C1 segment of cervical spinal cord (tissue), 14 donors: ENCODE measurements at places on chromosomes 6 and 20.

- DNase-seq, result no peak
Observed at GRCh38 chr20:32887492-32887891, 28.8 kb downstream of the EFCAB8 start.

GRCh38 chr6:157537556-157537955, 156.6 kb downstream of the ZDHHC14 start:
- DNase-seq, result no peak

DNA sequence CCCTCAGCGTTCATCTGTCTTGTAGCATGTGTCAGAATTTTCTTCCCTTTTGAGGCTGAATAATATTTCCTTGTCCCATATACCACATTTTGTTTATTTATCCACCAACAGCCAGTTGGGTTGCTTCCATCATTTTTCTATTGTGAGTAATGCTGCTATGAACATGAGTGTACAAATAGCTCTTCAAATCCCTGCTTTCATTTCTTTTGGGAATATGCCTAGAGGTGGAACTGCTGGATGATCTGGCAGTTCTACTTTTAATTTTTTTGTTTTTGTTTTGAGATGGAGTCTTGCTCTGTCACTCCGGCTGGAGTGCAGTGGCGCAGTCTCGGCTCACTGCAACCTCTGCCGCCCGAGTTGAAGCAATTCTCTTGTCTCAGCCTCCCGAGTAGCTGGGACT, 64.7 kb downstream of the SASH1 start:
- no peak for DNase-seq

- no peak for DNase-seq
Observed at GRCh38 chr6:136859430-136859829, 37.0 kb downstream of the PEX7 start.

DNA sequence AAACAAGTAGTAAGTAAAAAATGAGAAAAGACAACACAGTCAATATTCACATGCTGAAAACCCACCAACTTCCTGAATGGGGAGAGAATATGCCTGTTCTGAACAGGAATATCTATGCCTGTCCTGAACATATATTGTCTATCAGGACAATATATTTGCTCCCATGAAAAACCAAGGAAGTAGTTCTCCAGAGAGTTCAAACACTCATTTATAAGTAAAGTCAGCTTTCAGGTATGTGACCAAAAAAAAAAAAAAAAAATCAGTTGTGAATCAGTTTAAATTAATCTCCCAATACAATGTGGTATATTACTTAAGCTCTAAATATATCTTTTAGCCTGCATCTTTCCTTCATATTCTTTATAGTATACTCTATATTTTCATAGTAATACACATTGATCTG, 119.5 kb downstream of the MYB start:
- DNase-seq, result no peak

GRCh38 chr6:132569170-132569569, 952 bp upstream of the TAAR6 start:
- peak; percentile 45 for DNase-seq

GRCh38 chr6:166850677-166851076, 105.7 kb downstream of the RNASET2 start:
- DNase-seq, result no peak

DNA sequence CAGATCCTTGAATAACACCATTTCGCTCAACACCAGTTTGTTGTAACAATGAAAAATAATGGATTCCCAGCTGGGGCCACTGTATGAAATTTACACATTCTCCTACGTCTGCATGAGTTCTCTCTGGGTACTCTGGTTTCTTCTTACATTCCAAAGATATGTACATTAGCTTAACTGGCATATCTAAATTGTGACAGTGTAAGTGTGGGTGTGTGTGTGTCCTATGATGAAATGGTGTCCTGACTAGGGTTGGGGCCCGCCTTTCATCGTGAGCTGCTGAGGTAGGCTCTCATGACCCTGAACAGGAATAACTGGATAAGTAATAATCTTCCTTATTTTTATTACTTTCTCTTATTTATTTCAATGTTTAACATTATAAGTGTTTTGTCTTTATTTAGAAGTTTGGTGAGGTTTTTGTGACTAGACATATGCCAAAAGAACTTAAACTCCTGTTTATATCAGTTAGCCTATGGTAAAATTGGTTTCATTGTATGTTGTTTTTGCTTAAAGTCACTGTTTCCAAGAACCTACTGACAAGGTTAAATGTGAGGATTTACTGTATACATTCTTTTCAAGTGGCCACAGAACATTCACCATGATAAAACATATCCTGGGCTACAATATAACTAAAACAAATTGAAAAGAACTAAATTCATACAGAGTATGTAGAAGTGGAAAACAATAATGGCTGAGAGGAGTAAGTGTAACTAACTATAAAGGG, 42.4 kb downstream of the RBL1 start:
- DNase-seq, result no peak

GRCh38 chr6:87806099-87806498, 104.1 kb upstream of the AKIRIN2 start:
- no peak for DNase-seq

GRCh38 chr6:44128020-44128917, 915 bp downstream of the TMEM63B start:
- peak; percentile 2 for DNase-seq

GRCh38 chr6:2745246-2745645, 5.5 kb downstream of the MYLK4 start:
- no peak for DNase-seq

DNA sequence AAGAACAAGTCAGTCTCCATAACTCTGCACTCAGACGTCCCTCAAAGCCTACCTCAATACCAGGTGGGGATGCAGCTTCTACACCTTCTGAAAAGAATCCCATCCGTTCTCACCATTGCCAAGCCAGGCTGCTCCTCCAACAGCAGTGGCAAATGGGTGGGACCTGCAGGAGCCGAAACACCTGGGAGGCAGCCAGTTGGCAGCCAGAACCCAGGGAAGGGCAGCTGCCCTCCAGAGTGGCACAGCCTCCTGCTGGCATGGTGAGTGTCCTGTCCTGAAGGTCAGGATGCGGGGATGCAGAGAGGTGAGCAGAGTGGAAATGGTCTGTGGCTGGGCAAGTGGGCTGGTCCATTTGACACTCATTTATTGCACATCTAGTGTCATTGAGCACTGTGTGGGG, 210.6 kb upstream of the CDH4 start:
- no peak for DNase-seq

- DNase-seq, result no peak
Observed at GRCh38 chr6:38997128-38997761, 51.3 kb upstream of the GLP1R start.

GRCh38 chr20:34215711-34216381, 25.4 kb upstream of the ASIP start:
- DNase-seq, result peak; percentile 53

GRCh38 chr6:143038833-143039232, 21.9 kb upstream of the AIG1 start:
- no peak for DNase-seq

- no peak for DNase-seq
Observed at GRCh38 chr6:170057961-170058877, 232.7 kb downstream of the DLL1 start.

GRCh38 chr6:24761193-24761835, 13.4 kb upstream of the GMNN start:
- no peak for DNase-seq

GRCh38 chr6:56816370-56816769, 138.5 kb upstream of the BEND6 start:
- no peak for DNase-seq

DNA sequence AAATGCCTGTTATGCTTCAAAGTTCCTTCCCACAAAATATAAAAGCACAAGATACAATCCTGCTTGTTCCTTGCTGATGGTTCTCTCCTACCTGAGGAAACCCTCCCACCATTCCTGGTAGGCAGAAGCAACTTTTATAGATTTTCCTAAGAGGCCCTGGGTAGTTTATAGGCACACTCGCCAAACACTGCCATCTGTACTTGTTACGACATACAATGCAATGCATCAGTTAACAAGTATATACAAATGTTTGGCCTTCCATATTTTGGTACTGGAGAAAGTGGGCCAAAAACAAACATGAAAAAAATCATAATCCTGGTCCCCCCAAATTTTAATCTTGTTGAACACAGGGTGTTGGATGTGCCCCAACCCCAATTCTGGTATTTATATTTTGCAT, 16.6 kb downstream of the MCM9 start:
- DNase-seq, result no peak

DNA sequence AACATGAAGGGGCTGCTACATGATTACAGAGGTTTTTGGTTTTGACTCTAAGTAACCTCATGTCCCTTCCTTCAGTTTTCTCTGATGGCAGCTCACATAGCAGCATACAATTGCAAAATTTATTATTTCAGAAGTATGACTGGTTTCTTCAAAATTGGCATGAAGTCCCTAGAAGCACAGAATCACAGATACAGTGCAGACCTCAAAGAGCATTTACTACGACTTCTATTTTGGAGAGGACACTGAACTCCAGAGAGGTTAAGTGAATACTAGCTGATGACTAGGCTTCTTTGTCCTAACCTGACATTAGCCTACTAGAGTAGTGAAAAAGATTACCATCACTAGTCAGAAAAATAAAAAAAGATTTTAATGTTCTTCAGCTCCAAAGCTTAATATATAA, 664.3 kb downstream of the RFPL4B start:
- DNase-seq, result no peak

DNA sequence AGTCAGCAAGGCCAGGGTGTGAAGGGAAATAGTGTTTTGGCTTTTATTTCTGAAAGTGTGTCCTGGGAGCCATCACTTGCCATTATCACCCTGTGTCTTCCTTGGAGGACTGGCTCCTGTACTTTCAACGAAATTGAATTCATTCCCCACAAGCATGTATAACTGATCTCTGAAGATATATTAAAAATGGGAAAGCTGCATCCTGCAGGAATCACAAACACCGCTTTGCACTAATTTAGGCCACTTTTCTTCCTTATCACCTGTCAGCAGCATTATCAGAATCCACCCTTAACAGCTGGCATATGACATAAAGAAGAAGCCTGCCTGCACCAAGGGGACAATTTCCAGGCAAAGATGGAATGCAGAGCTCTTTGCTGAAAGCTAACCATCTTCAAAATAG, 56.2 kb downstream of the LAMP5 start:
- DNase-seq, result no peak

DNA sequence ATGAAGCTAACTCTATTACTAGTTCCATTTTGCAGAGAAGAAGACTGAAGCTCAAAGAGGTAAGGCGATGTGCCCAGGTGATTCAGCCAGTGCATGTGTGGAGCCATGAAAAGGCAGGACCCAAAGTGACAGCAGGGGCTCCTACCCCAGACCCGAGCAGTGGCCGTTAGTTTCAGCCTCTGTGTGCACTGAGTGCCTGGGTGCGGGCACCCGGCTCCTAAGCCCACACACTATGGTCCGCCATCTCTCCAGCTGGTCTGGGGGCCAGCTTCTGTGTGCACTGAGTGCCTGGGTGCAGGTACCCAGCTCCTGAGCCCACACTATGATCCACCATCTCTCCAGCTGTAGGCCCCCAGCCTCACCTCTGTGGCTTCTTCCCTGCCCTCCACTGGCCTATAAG, 123.5 kb upstream of the CST7 start:
- no peak for DNase-seq
